ENCODE measurements at places on chromosomes 1 and 21.

- DNase-seq: no peak
These were observed 15.4 kb downstream of the POLR3GL start for GRCh38 chr1:145979746-145980456.

DNA sequence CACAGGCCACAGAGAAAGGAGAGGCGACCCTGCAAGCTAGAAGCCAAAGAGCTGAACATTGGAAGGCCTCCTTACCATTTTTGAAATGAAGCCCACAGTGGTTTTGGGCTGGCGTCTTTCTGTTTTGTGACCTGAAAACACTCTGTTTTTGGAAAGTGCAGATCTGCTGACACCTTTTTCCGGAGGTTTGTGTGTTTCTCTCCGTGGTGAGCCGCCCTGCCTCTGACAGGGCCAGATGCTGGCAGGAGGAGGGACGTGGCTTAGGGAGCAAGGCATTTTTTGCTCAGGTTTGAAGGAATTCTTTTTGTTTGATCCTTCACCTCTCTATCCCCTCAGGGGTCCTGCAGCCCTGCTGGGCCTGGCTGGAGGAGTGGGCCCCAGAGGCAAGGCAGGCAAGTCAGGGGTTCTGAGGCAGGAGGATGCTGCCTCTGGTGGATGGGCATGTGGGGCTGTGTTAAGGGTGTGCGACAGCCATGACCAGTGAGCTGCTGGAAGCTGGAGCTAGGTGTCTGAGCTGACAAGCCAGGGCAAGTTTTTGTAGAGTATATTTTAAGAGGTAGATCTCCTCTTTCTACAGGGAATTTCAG is 133.8 kb downstream of the CAMTA1 start:
- no peak for DNase-seq

DNA sequence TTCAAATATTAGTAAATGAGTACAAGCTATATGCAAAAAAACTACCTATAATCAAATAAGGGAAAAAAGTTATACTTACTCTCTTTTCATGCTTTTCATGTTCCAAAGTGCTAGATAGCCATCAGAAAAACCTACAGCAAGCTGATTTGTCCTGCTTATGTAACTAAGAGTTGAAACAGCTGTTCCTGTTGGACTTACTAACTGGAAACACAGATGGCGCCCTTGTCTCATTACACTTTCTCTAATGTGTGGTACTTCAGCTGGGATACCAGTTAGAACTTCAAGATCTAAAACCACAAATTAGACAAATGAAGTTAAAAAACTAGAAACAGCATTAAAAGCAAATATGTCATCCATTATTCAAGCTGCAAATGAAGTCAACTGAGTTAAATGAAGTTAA is 24.3 kb downstream of the AHCTF1 start:
- peak; percentile 35 for DNase-seq

GRCh38 chr1:75438355-75438754 is 172.6 kb downstream of the SLC44A5 start:
- no peak for DNase-seq

- DNase-seq: no peak
These were observed 19.1 kb downstream of the ARHGAP29 start for GRCh38 chr1:94218332-94218731.

DNA sequence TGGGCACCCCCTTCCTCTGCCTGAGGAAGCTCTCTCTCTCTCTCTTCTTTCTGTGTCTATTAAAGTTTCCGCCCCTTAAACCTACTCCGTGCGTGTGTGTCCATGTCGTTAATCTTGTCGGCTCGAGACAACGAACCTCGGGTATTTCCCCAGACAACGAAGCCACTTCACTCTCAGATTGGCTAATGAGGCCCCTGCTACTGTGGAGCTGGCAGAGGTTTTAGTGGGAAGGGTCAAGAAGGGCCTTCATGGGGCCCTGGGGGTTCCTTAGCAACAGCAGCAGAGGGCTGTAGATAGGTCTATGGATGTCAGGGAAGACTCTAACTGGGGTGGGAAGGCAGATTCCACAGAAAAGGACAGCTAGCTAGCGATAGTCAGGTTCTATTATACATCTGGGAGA is 239.8 kb upstream of the RAB4A start:
- no peak for DNase-seq

DNA sequence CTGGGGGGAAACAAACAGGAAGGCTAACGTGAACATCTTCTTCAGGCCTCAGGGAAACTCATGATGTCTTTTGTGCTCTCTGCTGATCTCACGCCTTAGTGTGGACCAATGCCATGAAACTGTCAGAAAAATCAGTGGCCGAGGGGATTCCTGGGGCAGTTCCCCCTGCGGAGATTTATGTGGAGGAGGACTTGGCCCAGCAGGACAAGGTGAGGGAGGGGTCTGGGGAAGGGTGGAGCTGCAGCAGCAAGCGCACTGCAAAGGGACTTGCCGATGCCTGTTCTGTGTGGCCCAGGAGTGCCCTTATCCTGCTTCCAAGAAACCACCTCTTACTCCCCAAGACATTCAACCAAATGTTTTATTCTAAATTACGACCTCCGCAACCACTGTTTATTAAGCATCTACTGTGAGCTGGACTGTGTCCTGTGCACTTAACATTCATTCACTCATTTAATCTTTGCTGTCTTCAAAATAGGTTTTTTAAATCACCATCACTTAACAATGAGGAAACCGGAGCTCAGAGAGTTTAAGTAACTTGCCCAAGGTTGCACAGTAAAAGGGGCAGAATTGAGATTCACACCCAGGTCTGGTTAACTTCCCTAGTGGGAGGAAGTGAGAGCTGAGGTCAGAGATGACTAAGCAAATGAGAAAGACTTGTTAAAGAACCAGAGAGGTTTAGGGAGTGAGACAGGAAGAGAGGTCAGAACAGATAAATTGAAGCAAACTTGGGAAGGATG is 49.7 kb downstream of the FHAD1 start:
- peak; percentile 13 for DNase-seq

DNA sequence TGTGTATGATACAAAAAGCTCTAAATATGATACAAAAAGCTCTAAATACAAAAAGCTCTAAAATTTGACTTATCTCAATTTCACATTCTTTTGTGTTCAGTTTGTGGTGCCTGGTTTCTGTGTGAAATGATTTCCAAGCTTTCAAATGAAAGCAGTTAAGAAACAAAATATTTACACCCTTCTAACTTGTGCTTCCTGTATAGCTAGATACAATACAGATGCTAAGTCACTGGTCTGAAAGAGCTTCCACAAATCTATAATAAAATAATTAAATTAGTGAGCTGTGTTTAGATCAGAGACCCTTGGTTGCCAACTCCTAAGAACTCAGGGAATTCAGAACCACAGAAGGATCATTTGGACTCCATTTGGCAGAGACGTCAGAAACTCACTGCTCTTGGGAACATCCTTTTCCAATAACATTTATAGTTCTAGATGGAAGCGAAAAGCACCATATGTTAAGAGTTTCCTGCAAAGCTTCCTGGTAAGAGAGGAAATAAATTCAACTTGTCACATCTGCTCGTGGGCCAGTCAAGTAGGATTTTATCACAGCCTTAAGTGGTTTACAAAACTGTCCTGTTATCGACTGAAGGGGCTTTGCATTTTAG is 1079.1 kb downstream of the ADGRL2 start:
- no peak for DNase-seq

- no peak for DNase-seq
These were observed 7.8 kb downstream of the DMRTA2 start for GRCh38 chr1:50415235-50416149.

DNA sequence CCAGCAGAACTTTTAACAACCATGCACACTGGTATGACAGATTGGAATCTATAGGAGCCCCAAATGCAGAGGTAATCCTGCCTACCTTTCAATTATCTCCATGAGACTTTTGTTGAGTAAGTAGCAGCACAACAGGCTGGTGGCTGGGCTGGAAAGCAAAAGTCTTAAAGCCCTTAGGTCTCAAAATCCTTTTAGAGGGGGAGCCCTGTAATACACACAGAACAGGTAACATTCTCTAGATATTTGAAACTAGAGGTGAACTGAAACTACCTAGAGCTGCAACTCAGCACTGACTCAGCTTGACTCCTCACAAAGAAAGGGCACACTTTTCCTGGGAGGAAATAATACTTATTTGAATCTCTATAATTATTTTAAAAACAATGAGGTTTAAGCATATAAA is 71.5 kb downstream of the CLCA4 start:
- no peak for DNase-seq

DNA sequence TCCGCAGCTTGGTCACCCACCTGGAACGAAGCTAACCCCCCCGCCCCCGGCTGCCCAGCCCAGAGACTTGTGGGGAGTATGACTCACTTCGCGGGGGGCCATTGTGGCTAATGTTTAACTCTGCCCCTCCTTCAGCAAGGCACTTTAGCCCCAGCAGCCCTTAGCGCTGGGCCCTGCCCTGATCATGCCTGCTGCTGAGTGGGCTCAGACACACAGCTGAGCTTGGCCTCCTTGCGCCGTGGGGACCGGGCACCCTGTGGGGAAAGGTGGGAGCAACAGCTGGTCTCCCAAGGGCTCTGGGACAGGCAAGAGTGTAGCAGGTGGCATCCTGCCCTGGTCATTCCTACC is 6.3 kb upstream of the LAD1 start:
- DNase-seq: no peak

GRCh38 chr1:10387677-10388386 is 11.0 kb upstream of the PGD start:
- no peak for DNase-seq

- DNase-seq: peak; percentile 36
These were observed at the start of gene CTSS for GRCh38 chr1:150765296-150765976. Gene CTSS (minus strand): TSS chr1:150765778. CDS start chr1:150764763, 1,015 bp downstream.

DNA sequence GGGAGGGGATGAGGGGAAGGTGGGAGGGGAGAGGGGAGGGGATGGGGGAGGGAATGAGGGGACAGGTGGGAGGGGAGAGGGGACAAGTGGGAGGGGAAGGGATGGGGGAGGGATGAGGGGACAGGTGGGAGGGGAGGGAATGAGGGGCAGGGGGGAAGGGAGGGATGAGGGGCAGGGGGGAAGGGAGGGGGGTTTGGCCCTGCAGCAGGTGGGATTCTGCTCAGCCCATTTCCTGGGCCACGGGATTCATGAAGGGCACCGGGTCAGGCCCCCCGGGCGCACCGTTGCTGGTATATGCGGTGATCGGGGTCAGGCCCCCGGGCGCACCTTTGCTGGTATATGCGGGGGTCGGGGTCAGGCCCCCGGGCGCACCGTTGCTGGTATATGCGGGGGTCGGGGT is 15.1 kb upstream of the SAMD11 start:
- DNase-seq: no peak

DNA sequence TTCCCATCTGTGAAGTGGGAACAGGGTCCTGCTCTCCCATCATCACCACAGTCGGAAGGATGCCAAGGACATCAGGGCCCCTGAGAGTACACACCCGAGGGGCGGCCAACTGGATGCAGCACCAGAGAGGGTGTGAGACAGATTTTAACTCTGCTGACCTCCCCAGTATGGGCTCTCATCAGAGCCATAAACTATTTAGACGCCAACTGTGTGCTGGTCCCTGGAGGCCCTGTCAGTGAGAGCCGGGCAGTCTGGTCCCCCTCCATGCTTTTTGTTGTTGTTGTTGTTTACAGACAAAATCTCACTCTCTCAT is 1.7 kb downstream of the FGR start:
- no peak for DNase-seq

DNA sequence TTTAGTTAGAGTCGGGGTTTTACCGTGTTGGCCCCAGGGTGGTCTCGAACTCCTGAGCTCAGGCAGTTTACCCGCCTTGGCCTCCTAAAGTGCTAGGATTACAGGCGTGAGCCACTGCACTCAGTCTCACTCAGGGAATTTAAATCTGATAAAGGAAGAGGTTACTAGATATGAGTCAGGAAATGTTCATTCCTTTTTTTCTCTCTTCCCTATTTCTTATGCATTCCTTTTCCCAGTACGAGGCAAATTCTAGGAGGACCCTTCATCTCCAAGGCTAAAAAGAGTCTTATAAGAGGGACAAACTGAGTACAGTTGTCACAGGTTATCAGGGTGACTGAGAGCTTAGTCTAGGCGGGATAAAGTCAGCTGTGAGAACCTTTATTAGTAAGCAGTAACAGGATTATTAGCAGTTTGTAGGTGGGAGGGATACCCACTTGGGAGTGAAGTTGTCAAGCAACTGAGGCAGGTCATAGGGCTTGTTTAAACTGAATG is 9.1 kb downstream of the MACF1 start:
- DNase-seq: no peak

DNA sequence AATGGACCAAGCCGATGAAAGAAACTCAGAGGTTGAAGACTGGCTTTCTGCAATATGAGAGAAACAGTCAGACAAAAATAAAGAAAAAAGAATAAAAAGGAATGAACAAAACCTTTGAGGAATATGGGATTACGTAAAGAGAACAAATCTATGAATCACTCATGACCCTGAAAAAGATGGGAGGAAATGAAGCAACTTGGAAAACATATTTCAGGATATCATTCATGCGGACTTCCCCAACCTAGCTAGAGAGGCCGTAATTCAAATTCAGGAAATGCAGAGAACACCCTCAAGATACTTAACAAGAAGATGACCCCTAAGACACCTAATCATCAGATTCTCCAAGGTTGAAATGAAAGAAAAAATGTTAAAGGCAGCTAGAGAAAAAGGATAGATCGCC is 705.3 kb upstream of the CHRM3 start:
- DNase-seq: no peak
